ENCODE measurements at places on chromosomes 7 and 10.

DNA sequence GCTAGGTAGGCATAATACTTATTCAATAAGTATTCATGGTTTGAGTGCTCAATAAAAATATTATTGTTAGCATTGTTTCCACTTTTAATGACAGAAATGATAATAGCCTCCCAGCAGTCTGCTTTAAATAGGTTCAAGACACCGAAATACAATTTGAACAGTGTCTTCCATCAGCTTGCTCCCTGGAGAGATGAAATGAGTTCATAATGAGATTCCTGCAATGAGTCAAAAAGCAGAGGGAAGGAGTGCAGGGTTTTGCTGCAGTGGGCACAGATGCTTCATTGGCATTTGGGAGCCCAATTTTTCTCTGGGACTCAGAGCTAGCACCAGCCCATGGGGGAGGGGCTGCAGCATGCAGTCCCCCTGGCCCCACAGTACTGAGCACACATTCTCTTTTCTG, 32.6 kb upstream of the CHCHD3 start:
- no peak for DNase-seq

- DNase-seq: no peak
Measured at GRCh38 chr7:87414794-87415188, 60.7 kb downstream of the ABCB4 start.

DNA sequence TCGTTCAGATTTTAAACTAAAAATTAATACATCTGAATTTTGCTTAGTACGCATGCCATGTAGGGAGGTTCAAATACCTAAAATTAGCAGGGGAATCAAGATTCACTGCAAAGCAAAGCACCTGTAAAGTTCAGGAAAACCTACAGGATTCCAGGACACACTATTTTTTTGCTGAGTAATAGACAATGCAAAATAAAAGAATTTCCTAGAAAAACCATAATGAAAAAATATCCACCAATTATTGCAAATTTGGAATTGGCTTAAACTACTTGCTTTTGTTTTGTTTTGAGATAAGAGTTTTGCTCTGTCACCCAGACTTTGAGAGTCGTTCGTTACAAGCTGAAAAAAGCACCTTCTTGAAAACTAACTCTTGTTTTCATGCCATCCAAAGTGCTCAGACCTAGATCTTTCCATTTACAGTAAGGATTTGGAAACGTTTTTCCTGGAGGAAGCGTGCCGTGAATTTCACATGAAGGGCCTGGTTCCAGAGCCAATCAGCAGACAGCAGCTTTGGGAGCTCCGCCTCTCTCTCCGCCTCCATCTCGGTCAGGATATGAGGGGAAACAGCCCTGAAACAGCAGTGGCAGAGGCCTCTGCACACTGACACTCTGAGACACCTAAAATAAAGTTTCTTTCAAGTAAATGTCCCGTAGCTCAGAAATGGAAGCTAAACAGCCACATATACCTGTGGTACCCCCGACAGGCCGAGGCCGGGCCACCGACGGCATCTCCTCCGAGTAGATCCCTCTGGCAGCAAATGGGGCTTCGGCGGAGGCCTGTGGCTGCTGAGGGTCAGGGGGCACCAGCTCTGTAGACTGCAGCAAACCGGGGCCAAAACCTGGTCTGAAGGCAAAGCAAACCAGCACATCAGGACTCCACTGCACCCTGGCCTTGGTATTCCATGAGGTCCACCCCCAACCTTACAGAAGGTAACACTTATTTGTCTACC, 45.9 kb upstream of the ATP6V0A4 start:
- no peak for DNase-seq

GRCh38 chr10:71761105-71761511, 12.2 kb downstream of the VSIR start:
- DNase-seq: no peak

DNA sequence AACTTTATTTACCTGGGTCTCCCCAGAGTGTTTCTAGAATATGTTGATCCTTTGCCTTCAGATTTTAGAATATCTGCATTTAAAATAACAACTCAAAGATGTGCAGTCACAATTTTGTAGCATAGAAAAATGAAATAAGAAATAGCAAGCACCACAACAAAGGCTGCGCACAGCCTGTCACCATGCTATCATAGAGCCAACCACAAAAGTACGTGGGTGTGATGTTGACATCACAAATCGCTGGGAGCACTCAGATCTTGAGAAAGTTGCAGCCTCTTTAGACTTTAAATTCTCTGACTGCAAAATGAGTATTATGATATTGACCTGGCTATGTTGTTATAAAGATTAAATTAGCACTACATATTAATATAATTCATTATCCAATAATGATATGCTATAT, 177.9 kb downstream of the TNS3 start:
- no peak for DNase-seq

GRCh38 chr7:124354201-124354600, 321.3 kb upstream of the TMEM229A start:
- DNase-seq: no peak

DNA sequence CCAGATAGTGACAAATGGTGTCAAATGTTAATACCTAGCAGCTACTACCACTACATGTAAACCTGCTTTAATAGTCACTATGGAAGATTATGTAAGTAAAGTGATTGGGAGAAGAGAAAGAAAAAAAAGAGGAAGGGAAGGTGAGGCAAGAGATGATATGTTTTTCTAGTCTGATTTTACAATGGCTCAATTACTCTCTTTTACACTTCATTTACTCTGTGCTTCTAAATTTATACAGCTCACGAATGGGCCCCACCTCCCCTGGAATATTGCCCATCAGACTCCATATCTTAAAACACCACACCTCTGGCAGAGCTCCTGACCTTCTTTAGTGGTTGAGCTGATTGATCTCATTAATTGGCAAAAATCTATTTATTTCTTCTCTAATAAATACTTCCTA, 28.0 kb upstream of the IKZF1 start:
- DNase-seq: no peak

- no peak for DNase-seq
Measured at GRCh38 chr7:5694912-5695726, 86.3 kb downstream of the RNF216 start.

GRCh38 chr10:3727268-3727667, 57.7 kb downstream of the KLF6 start:
- DNase-seq: no peak

Measured in right lobe of liver (tissue), 6 donors.